Stimulated activated CD8-positive, alpha-beta memory T cell treated with anti-CD3 and anti-CD28 coated beads, Interleukin-15, amount 100 ng/mL, for 48 hours (primary cell): ENCODE measurements at places on chromosomes 6 and 20.

DNA sequence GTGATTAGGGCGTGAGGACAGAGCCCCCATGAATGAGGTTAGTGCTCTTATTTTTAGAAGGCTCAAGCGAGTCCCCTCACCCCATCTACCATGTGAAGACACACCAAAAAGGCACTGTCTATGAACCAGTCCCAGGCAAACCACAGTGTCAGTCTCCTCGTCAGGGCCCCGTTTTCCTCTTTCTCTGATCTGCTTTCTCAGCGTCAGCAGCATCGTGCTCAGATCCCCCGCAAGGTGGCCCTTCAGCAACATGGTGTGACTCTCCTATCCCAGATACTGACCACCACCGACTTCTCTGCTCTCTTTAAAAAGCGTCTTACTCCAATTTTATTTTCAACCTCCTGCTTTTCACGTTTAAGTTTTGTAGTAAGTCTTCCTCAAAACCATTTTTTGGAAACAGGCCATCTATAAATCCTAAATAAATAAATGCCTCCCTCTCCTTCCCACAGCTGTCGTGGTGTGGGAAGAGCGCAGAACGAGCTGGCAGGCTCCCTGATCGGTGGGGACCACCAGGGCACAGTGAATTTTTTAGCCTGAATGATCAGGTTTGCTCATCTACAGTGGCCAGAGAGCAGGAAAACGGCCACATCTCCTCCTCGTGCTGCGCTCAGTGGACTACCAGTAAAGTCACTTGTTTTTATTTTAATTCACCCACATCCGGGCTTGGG lies 113.1 kb downstream of the BMP7 start:
- DNase-seq: no peak

- DNase-seq: no peak
These were observed 82.1 kb upstream of the F13A1 start for GRCh38 chr6:6402591-6402990.

- DNase-seq: no peak
These were observed 19.3 kb downstream of the CITED2 start for GRCh38 chr6:139355172-139355571.

- no peak for DNase-seq
These were observed 28.1 kb upstream of the QKI start for GRCh38 chr6:163386329-163386908.

DNA sequence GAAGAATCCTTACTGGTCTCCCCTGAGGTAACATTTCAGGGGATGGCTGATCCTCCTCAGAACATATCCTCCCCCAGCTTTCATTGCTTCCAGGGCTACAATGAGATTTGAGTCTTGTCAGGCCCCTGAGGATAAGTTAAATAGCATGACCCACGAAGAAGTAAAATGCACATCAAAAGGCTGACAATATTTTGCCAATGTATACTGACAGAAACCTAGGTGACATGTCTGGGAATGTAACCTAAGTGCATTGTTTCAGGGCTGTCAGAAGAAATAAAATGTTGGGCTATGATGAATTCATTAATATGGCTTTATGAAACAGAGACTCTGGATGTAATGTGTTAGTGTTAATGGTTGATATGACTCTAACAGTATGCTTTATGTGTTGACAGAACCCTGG lies 471.5 kb downstream of the HDGFL1 start:
- DNase-seq: no peak
